ENCODE measurements at places on chromosomes 12 and 14.

- DNase-seq: no peak
Observed at GRCh38 chr12:13093191-13093847, 10.1 kb downstream of the GSG1 start.

DNA sequence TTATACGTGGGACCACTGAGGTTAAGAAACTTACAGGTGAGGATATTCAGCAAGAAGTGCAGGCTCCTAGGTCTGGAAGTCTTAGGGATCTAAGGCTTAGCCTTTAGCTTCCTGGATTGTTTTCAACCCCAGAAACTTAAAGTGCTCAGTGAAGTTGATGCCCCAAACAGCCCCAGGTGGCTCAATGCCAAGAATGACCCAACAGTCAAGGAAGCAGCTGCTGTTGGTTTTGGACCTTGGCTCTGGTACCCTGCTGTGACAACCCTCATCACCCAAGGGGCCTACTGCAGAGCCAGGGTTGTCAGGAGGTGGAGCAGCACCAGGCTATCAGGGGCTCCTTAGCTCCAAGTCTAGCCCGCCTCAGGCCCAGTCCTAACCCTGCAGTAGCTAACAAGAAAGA is 36.8 kb downstream of the VDR start:
- DNase-seq: no peak

DNA sequence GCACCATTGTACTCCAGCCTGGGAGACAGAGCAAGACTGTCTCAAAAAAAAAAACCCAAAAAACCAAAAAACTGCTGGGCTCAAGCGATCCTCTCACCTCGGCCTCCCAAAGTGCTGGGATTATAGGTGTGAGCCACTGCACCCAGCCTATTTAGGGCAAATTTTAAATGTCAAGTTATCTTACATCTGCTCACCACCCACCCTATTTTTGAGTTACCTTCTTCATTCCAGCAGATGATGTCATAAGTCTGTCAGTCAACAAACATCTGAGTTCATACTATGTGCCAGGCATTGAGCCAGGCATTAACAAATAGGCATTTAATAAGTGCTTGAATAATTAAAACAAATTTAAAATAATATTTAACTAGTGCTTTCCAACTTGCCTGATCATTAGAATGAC is 21.5 kb downstream of the BATF start:
- DNase-seq: no peak

DNA sequence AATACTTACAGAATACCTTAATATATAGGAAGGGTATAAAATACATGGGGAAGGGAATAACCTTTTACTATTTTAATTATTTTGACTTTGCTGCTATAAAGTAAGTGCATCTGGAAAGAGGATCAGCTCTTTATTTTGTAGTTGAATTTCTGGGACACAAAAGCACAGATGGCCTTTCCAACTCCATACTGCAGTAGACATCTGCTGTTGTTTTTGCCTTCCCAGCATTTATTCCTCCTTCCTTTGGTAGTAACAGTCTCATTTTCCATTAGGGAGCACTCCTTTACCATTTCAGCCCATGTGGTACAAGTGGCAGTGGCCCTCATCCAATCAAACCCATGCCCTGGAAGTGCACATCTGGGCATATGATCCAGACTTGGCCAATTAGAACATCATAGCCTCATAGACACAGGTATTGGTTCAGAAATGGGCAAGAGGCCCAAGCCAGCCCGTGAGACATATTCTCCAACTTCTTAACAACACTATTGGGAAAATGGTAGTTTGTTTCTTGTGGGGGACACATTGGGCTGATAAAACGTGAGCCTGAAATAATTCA is 64.8 kb upstream of the YARS2 start:
- no peak for DNase-seq

GRCh38 chr14:70595443-70596185 is 4.8 kb downstream of the MED6 start:
- no peak for DNase-seq

DNA sequence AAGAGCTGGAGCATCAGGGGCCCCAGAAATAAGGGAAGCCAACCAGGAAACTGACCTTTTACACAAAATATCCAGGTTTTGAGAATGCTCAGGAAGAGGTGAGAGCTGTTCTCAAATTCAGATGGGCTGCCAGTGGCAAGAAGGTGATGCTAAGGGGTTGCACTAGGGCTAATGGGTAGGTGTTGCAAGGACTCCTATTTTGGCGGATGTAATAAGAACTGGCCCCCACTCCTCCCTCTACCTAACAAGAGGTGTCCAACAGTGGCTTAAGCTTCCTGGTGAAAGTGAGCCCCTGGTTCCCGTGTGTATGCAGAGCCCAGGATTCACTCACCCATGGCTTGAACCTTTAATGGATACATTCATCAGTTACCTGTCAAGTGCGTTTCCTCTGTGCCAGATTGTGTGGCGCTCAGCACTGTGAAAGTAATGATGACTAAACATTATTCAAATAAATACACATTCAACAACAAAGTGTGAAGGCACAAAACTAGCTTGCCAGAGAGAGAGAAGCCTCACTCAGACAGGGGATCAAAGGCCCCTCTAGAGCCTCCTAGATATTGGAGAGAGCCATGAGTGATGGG is 705 bp upstream of the CHGA start:
- no peak for DNase-seq

DNA sequence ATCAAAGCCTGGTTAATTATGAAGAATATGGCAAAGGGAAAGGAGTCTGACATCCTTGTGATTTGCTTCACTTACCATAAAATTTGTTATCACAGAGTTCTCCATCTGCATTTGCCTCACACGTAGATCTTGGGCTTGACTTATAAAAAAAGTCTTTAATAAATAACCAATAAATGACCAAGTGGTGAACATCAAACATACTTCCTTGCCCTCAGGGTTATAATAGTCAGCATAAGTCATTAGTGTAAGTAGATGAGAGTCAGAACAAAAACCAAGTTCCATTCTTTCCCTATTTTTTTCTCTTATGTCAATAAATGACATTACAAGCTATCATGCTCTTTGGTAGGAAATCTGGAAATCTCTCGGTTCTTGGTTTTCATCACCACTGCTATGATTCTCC is 635.4 kb upstream of the ATXN7L3B start:
- no peak for DNase-seq

DNA sequence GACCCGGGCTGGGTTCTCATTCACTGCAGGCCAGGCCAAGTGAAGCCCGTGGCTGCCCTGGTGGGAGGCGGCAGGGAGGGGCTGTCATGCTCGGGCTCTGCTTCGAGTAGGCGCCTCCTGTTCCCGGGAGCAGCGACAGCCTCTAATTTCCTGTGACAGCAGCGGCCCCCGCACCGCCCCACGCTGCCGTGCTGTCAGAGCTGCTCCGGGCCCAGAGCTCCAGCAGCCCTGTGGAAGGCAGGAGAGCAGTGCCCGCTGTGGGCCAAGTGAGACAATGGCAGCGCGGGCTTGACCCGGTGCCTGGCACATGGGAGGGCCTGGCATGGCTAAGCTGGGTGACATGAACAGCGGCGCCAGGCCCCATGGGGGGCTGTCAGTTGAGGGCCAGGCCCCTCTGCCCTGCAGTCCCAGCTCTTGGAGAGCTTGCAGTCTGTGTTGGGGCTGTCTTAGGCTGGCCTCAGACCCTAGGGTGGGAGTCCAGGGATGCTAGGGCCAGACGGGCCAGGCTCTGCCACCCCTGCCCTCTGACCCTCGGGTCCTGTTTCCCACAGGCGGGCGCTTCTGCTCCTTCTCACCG is 5.1 kb downstream of the TRMT61A start:
- no peak for DNase-seq

GRCh38 chr12:18700271-18700670 is 37.5 kb downstream of the PLCZ1 start:
- DNase-seq: no peak

DNA sequence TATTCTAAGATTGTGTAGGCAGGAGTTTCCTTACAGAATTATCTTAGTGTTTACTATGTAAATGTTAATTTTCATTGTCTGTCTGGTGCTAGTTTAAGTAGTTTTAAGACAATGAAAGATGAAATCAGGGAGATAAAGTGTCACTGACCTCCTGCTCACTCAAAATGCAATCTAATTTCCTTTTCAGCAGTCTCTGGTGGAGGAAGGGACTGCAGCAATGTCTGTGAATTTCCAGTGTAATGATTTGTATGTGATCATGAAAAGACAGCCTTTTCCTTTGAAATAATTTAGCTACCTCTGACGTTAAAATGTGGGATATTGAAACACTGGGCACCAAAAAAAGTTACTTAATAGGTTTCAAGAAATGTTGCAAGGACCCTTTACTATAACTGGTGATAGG is 779.7 kb upstream of the FLRT2 start:
- DNase-seq: no peak

DNA sequence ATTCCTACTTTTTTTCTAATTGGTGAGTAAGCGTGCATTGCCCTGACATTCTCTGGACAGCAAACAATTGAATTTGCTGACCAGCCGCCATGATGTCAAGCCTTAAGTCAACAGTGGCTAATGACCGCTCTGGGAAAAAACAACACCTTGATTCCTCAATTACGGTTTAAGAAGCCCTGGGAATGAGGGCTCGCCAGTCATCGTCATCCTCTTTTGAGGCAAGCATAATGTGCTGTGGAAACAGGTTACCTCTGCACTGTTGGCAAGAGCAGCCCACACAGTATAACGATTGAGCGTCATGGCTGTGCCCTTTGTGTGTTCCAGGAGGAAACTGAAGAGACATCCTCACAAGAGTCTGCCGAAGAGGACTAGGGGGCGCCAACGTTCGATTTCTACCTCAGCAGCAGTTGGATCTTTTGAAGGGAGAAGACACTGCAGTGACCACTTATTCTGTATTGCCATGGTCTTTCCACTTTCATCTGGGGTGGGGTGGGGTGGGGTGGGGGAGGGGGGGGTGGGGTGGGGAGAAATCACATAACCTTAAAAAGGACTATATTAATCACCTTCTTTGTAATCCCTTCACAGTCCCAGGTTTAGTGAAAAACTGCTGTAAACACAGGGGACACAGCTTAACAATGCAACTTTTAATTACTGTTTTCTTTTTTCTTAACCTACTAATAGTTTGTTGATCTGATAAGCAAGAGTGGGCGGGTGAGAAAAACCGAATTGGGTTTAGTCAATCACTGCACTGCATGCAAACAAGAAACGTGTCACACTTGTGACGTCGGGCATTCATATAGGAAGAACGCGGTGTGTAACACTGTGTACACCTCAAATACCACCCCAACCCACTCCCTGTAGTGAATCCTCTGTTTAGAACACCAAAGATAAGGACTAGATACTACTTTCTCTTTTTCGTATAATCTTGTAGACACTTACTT is 138.9 kb downstream of the HMGA2 start:
- no peak for DNase-seq

- DNase-seq: no peak
Observed at GRCh38 chr14:74083161-74083560, 1.1 kb downstream of the ALDH6A1 start.

GRCh38 chr12:119911182-119911581 is 34.1 kb upstream of the CIT start:
- no peak for DNase-seq

DNA sequence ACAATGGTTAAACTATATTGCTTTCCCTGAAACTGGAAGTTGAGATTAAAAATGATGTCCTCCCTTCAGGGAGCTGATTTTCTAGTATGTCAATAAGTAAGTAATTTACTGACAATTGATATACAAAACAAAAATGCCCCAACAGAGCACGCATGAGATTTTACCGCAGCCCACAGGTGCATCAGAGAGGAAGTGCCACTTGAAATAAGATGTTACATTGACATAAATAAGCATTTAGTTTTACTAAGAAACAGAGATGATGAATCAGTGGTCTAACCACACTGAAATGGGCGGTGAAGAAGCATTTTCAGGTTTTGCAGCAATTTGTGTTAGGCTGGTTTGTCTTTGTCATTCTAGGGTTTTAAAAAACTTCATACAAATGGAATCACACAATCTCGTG is 8.8 kb upstream of the CLECL1 start:
- DNase-seq: peak; percentile 52

- no peak for DNase-seq
Observed at GRCh38 chr12:109601557-109601956, 28.0 kb downstream of the MVK start.

DNA sequence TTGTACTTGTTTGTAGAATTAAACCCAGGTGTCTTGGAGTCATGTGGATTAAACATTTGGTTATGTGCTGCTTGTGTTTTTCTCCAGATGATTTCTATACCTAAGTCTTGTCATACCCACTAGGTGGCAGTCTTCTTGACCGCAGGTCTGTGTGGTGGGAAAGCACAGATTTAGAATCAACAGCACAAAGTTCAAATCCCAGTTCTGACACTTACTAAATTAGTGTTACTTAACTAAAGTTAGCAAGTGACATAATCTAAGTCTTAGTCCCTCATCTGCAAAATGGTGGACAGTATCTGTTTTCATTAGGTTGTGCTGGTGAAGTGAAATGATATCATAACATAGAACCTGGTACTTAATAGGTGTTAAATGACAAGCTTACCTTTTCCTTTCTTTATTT is 151.0 kb upstream of the ARHGAP5 start:
- DNase-seq: peak; percentile 4

GRCh38 chr12:93288626-93289025 is 89.1 kb upstream of the NUDT4 start:
- no peak for DNase-seq

- DNase-seq: peak; percentile 66
Observed at GRCh38 chr14:91388551-91388975, 29.1 kb downstream of the CCDC88C start.

DNA sequence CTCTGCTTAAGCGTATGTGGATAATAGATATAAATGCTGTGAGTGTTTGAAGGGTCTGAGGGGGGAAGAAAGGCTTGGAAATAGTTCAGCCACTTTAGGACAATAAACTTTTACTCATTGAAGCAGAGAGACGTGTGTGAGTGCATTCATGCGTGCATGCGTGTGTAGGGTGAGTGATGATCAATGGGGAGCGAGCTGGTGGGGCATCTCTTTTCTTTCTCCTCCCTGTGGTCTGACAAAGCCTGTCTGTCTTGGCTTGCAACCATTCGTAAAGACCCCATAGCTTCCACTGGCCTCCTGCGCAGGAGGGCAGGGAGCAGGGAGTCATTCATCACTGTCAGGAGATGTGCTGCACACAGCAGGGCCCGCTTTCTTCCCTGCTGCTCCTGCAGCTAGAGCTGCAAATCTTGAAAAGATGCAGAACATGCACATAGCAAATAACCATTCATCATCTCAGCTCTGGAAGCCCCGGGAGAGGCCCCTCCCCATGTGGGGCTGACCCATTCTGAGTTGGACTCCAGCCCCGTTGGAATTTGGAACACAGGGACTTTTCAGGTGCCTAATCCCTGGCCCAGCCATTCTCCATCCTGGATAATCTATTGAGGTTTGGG is 223.2 kb downstream of the PPM1H start:
- DNase-seq: no peak

DNA sequence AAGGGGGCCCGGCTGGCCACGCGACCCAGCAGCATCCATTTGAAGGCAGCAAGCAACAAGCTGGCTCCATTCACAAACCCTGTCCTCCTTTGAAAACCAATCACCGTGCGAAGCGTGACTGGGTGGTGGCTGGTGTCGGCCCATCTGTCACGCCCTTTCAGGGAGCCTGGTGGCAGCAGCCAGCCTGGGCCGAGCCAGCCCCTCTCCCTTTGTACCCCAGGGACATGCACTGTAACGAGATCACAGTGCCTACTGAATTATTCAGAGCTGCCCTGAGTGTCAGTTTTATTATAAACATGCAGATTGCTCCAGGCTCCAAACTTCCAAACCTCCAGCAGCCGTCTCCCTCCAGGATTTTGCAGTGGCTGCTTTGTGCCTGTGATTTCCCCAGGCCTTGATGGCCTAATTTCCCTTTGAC is 22.3 kb upstream of the CTDSP2 start:
- DNase-seq: no peak

All from HL-60 (cell line).